ELR (cell line): ENCODE measurements at places on chromosomes 11 and 22.

DNA sequence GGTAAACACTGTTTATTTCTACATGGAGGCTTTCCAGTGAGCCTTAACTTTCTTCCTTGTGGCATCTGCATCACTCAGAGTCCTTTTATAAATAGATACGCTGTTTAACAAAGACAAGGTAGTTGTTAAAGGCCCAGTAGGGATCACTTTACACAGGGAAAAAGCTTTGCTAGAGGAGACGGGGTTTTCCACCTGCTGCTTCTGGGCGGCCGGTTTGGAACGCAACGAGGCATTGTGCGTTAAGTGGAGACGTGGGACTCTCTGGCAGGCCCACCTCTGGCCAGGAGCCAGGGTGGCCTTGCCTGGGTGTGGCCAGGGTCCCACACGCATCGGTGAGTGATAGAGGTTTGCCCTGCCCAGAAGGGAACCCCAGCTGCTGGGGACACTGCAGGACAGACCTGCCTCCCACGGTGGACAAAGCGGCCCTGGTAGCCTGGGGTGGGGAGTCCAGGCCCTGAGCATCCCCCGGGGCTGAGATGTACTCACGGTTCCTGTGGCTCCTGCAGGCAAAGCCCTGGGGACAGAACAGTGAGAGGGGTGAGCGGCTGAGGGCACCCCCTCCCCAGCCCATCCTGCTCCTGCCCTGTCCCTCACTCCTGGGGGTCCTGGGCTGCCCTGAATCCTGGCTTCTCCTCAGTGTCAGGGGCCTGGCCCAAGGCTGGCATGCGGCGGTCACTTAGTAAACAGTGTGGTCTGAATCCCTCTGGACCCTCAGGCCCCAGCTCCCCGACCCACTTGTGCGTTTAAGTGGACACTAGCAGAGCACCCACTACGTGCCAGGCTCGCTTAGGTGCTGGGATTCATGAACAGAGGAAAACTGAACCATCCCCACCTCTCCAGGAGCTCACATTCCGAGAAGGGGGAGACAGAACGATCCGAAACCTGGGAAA is 4.2 kb downstream of the IL17REL start:
- DNase-seq = no peak

- peak; percentile 66 for DNase-seq
Measured at GRCh38 chr22:24758164-24758799, 16.2 kb downstream of the PIWIL3 start.

DNA sequence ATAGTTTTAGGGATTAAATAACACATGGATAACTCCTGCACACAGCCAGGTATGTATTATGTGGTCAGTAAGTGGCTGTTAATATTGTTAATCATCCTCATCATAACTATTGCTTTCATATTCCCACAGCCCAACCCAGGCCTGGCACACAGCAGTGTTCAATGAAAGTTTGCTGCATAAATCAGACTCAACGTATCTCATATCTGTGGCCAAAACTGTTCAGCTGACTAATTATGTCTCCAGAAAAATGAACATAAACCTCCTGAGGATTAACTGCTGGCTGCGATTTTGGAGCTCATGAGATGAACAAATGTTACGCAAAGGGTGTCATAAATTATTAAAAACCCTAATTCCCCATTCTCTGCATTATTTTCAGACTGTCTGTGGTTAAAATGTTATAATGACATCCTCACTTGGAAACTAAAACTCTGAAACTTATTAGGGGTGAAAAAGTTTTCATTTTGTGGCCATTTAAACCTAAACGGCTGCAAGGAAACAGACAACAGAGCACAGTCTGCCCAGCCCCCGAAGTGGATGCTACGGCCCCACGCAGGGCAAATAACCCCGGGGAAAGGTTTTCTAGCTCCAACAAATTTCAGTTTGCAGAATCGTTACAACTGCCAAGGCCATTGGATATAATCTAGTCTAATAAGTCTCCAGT is 17.3 kb downstream of the ABCC8 start:
- DNase-seq = no peak

GRCh38 chr11:59822989-59823566 is 12.5 kb upstream of the MRPL16 start:
- DNase-seq = peak; percentile 85

- DNase-seq = no peak
Measured at GRCh38 chr11:122424636-122425035, 230.9 kb upstream of the UBASH3B start.

DNA sequence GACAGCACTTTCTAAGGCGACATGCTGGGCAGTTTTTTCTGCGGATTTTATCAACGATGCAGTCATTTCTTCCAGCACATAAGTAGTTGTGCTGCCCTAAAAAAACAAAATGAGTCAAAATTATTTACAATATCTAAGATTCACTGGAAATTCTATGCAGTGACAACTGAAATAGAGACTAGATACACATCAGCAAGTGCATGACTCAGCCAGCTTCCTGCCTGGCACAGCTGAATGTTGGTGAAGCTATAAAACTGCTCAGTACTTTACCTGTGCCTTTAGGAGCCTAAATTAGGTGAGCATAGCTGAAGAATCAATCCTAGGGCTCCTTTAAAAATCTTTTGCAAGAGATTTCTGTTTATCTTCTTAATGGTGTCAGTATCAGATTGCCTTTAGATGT is 37.8 kb downstream of the PGR start:
- DNase-seq = peak; percentile 1

- peak; percentile 11 for DNase-seq
Measured at GRCh38 chr11:73854680-73855079, 22.0 kb downstream of the COA4 start.

GRCh38 chr22:45781459-45781858 is 109.8 kb downstream of the ATXN10 start:
- no peak for DNase-seq

- DNase-seq = no peak
Measured at GRCh38 chr22:23513705-23514104, 66.4 kb downstream of the IGLL1 start.

DNA sequence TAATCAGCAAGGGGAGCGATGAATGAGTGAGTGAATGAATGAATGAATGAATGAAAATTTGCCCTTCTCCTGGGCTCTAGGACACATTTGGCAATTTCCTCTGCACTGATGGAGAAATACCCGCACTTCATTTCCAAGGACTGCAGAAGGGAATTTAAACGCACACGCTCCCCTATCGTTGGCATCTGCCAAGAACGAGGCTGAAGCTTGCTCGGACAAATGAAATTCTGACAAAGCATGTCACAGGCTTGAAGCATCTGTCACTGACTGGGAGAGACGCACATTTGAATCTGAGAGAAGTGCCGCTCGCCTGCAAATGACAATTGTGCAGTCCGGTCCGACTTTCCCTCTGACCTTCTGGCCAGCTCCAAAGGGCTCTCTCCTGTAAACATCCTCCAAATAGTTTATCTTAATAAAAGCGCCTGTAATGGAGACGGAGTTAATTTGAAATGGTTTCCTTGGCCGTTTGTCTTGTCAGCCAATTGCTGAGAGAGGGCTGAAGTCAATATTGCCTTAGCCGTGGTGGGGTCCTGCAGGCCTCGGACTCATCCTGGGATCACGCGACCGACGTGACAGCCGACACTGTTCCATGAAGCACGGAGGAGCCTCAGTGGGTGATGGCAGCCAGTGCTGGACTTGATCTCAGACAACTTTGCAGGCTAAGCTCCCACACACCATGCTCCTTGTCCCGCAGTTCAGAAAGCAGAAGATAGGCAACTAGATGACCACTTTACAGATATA is 260.7 kb downstream of the MN1 start:
- no peak for DNase-seq

DNA sequence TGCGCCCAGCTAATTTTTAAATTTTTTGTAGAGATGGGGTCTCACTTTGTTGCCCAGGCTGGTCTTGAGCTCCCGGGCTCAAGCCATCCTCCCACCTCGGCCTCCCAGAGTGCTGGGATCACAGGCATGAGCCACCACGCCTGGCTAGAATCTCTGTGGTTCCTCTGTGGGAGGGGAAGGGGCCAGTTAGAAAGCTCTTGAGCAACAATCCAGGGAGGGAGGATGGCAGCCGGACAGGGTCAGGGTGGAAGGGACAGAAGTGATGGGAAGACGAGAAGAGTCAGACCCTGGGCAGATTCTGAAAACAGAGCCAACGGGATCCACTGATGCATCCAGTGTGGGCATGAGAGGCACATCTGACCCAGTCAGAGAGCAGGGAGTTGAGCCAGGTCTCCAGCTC is 38.9 kb upstream of the MN1 start:
- no peak for DNase-seq

- DNase-seq = no peak
Measured at GRCh38 chr11:74306435-74307175, 4.8 kb downstream of the P4HA3 start.

GRCh38 chr11:35584321-35584720 is 33.9 kb upstream of the FJX1 start:
- peak; percentile 87 for DNase-seq

- DNase-seq = peak; percentile 35
Measured at GRCh38 chr11:59900366-59901126, 22.0 kb downstream of the OOSP3 start.

DNA sequence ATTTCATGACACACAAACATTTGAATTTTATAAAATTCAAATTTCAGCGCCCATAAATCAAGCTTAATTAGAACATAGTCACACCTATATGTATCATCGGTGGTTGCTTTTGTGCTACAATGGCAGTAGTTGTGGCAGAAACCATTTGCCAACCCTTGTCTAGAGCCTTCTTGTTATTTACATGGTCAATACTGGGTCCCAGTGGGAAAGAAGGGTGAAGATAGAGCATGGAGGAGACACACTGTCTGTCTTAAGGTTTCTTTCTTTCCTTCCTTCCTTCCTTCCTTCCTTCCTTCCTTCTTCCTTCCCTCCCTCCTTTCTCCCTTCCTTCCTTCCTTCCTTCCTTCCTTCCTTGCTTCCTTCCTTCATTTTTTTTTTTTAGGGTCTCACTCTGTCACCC is 3.7 kb downstream of the OR6Q1 start:
- DNase-seq = no peak

- peak; percentile 96 for DNase-seq
Measured at GRCh38 chr22:37777122-37777687, 30.5 kb upstream of the GCAT start.
